SK-N-SH treated with all-trans-retinoic acid at 6 μM for 48 hours (cell line): ENCODE measurements at places on chromosomes 2 and 18.
A peak's percentile ranks its signal among the peaks of the same experiment; 100 is the strongest.

DNA sequence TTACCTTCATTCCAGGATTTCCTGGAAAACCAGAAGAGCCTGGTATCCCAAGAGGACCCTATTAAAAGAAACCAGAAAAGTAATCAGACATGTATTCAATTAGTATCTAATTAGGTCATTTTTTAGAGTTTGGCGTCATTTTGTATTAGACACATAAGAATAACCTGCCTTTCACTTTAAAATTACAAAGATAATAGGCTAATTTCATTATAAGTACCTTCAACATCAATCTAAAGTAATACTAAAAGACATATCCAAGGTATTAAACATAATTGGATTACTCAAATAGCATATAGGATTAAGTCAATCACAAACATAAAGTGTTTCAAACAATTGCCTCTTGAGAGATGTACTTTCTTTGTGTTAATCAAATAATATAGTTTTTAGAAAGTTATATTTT lies 97.9 kb downstream of the COL3A1 start:
- no peak; the same call in 2 of the 3 replicates for ATAC-seq

- no peak for ATAC-seq
Measured at GRCh38 chr18:30334781-30335180, 707.8 kb downstream of the DSC3 start.

DNA sequence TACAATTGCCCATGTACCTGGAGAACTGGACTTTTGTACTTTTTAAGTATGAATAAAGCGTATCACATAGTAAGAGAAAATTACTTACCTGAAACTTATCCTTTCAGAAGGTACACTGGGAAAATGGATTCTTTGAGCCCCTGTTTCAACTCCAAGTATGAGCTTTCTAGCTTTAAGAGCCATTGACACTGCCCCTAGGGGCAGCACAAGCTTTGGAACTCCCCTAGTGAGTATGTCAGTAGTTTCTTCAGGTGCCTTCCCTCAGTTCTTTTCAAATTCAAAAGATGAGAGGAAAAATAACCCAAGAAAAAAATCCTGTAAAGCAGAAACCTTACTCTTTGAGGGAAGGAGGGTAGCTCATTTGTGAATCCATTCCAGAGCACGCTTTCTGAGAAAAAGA lies 124.1 kb downstream of the MEMO1 start:
- peak; percentile 74; the same call in 2 of the 3 replicates for ATAC-seq

- no peak for ATAC-seq
Measured at GRCh38 chr18:1047406-1047805, 142.7 kb downstream of the ADCYAP1 start.
